Activated naive CD4-positive, alpha-beta T cell treated with anti-CD3 and anti-CD28 coated beads, Interleukin-2, amount 50 U/mL, for 72 hours (primary cell): ENCODE measurements at places on chromosomes 1 and 21. TPM values are rescaled to one million over a fixed set of nuclear protein-coding genes. Genes with fewer than 3 reads are reported as not detected.

DNA sequence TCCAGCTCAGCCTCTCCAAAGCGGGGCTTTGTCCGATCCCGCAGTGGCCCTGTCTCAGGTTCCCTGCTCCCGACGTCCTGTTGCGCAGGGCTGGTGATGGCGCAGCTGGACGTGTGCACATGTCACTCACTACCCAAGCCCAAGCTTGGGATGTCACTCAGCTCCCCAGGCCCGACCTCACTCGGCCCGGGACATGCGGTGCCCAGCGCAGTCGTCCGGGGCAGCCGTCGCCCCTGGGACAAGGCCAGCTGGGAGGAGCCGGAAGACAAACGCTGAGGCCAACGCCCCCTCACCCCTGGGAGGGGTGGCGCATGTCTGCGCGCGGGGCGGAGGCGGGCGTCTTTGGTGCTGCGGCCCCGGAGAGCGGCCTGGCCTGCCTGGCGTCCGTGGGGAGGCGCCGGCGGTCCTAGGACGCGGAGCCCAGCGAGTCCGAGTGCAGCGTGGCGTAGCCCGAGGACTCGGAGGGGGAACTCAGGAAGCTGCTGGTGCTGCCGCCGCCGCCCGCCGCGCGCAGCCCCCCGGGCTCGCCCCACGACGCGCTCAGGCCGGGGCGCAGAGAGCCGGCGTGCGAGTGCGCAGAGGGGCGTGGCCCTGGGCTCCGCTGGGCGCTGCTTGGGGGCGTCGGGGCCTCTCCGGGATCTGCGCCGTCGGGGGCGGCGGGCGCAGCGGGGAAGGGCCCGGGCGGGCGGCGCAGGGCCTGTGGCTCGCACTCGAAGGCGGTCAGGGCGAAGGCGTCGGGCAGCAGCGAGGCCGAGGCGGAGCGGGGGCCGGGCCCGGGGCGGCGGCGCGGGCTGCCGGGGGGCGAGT is 5.2 kb downstream of the HES3 start:
- no peak for DNase-seq

The OXCT2 gene
- total RNA-seq: 1.2 TPM

The LRRC71 gene
- not detected for total RNA-seq

The PPM1J gene
- 0.46 TPM for total RNA-seq

DNA sequence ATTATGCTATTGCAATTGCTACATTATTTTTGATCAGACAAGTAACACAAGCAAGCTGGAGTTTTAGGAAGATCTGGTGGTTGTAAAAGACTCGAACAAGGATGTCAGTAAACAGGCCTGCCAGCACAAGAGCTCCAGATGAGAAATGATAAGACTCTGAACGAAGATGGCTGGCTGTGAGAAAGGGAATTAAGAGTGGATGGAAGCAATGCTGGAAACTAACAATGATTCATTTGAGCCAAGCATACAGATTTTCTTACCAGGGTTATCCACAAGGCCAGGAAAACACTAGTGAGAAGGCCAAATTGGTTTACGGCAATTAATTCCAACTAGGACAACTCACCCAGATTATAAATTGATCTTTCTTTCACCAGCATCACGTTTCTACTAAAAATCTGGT is 54.2 kb downstream of the NRIP1 start:
- no peak for DNase-seq

The TMEM269 gene
- total RNA-seq: 1.7 TPM

The TSSK3 gene
- 1.7 TPM for total RNA-seq

- peak; percentile 79 for DNase-seq
These were observed 13.2 kb upstream of the CELA3B start for GRCh38 chr1:21963477-21964217.

GRCh38 chr1:40372658-40373322 is 737 bp upstream of the SMAP2 start:
- DNase-seq: no peak

The PROX1 gene
- 0.34 TPM for total RNA-seq

DNA sequence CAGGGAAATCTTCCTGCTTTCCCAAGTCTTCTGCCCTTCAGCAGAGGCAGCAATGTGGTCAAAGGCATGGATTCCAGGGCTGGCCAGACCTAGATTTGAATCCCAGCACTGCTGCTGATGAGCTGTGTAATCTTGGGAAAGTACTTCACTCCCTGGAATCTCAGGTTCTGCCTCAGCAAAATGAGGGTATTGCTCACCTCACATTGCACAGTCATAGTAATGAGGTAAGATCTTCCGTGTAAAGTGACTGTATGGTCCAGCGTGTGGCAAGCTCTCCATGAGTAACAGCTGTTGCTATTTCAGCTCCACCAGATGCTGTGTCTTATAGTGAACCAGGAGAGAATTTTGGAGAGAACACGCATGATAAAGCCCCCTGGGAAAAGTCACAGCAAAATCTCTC is 56.1 kb upstream of the F3 start:
- DNase-seq: no peak

- DNase-seq: no peak
These were observed 6.4 kb upstream of the KANK4 start for GRCh38 chr1:62325681-62326080.

- DNase-seq: no peak
These were observed 210.9 kb downstream of the LTN1 start for GRCh38 chr21:28781602-28782276.

- DNase-seq: no peak
These were observed 40.7 kb upstream of the C1orf185 start for GRCh38 chr1:51061231-51061918.
